ENCODE measurements at places on chromosomes 2 and 18. TPM values are rescaled to one million over a fixed set of nuclear protein-coding genes. Genes with fewer than 3 reads are reported as not detected.

- H3K4me3 ChIP-seq, result no peak overlapping the region
- peaks cover 12% of the 10 kb centered on the region for H3K4me1 ChIP-seq
- DNase-seq, result no peak
- H3K27me3 ChIP-seq, result no peaks in the 10 kb centered on the region
- no peak overlapping the region for H3K27ac ChIP-seq
These were observed 30.8 kb upstream of the LRRTM4 start for GRCh38 chr2:77552956-77553355.

GRCh38 chr2:106869512-106870275 is 16.3 kb downstream of the ST6GAL2 start:
- H3K4me3 ChIP-seq, result no peak overlapping the region
- H3K27ac ChIP-seq, result no peak overlapping the region
- no peaks in the 10 kb centered on the region for H3K27me3 ChIP-seq

DNA sequence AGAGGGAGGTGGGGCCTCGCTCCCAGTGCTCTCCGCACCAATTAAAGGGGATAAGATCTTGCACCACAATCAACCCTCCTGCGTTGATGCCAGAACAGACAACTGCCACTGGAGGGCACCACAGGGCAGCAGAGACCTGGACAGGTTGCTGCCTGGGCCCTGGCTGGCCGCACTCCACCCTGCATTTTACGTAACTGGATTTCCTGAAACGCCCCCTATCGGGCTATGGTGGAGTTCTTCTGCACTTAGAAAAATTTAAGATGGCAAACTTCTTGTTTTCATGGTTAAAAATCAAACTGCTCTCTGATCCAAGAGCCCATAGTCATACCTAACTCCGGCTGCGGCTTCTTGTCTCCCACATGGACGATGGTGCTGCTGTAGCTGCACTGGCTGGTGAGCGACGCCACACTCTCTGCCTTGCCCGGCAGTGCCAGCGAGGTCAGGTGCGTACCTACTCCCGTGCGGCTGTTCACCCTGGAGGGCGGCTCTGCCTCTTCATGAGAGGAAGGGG is 16.8 kb upstream of the HES6 start:
- H3K27ac ChIP-seq, result no peak overlapping the region
- peak; percentile 98 for DNase-seq
- no peaks in the 10 kb centered on the region for H3K27me3 ChIP-seq
- no peaks in the 10 kb centered on the region for H3K36me3 ChIP-seq
- H3K4me1 ChIP-seq, result no peaks in the 10 kb centered on the region

DNA sequence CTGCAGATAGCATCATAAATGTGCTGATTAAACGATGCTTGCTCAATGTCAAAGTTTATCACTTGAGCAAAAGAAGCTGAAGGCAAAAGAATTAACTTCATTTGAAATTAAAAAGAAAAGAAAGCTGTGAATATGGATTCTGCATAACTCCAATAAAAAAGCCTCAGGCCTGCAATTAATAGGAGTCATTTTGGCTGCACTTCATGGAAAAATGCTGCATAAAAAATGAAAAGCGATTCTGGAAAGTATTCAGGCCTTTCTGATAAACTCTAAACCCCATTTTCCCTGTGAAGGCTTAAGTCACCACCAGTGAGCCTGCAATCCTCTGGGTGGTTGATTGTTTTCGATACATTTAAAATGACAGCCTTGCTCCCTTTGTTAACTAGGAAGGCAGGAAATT is 1793.4 kb downstream of the SUCLG1 start:
- no peaks in the 10 kb centered on the region for H3K27me3 ChIP-seq
- DNase-seq, result no peak

GRCh38 chr2:31233231-31233630 is 721 bp upstream of the EHD3 start:
- no peaks in the 10 kb centered on the region for H3K36me3 ChIP-seq
- DNase-seq, result no peak
- peaks cover 10% of the 10 kb centered on the region for H3K27me3 ChIP-seq

DNA sequence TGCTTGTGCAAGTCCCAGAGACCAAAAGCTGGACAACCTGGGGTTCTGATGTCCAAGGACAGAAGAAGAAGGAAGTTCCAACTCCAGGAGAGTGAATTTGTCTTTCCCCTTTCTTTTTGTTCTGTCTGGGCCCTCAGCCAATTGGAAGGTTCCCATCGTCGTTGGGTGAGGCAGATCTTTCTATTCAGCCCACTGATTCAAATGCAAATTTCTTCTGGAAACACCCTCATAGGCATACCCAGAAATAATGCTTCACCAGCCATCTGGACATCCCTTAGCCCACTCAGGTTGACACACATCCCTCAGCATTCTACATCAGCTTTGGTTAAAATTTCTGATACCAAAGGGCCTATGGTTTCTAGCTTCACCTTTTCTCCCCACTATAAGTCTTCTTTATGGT is 156.5 kb downstream of the SP3 start:
- DNase-seq, result no peak
- no peaks in the 10 kb centered on the region for H3K27me3 ChIP-seq
- no peak overlapping the region for H3K27ac ChIP-seq
- no peaks in the 10 kb centered on the region for H3K4me1 ChIP-seq
- H3K36me3 ChIP-seq, result no peaks in the 10 kb centered on the region
- H3K4me3 ChIP-seq, result no peak overlapping the region

- H3K4me1 ChIP-seq, result no peaks in the 10 kb centered on the region
- no peaks in the 10 kb centered on the region for H3K27me3 ChIP-seq
These were observed 114.0 kb downstream of the ACAA2 start for GRCh38 chr18:49699303-49699702.

- no peaks in the 10 kb centered on the region for H3K4me1 ChIP-seq
- DNase-seq, result no peak
- no peaks in the 10 kb centered on the region for H3K27me3 ChIP-seq
These were observed 1539.5 kb upstream of the CELF4 start for GRCh38 chr18:39105104-39105503.

- no peaks in the 10 kb centered on the region for H3K27me3 ChIP-seq
- H3K27ac ChIP-seq, result no peak overlapping the region
- H3K4me3 ChIP-seq, result no peak overlapping the region
- no peaks in the 10 kb centered on the region for H3K36me3 ChIP-seq
- H3K4me1 ChIP-seq, result no peaks in the 10 kb centered on the region
These were observed 169.5 kb downstream of the MTCL1 start for GRCh38 chr18:8874872-8875271.

DNA sequence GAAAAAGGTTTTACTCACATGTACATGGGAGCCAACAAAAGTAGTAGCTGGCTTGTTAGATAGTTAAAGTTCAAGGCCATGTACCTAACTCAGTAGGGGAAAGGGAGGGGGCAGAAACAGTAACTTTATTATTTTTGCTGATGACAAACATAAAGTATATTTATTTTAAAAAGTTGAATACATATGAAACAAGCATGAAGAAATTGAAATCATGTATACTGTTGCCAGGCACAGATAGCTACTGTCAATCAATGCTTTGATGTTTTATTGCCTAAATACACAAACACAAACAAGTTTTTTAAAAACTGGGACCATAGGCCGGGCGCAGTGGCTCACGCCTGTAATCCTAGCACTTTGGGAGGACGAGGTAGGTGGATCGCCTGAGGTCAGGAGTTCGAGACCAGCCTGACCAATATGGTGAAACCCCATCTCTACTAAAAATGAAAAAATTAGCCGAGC is 7.6 kb upstream of the PSD4 start:
- H3K4me1 ChIP-seq, result peaks cover 4% of the 10 kb centered on the region
- no peak for DNase-seq
- no peaks in the 10 kb centered on the region for H3K27me3 ChIP-seq
- H3K36me3 ChIP-seq, result no peaks in the 10 kb centered on the region

- H3K27ac ChIP-seq, result no peak overlapping the region
- H3K4me3 ChIP-seq, result no peak overlapping the region
- H3K27me3 ChIP-seq, result no peaks in the 10 kb centered on the region
- H3K36me3 ChIP-seq, result no peaks in the 10 kb centered on the region
- no peaks in the 10 kb centered on the region for H3K4me1 ChIP-seq
These were observed 105.5 kb downstream of the TDRD15 start for GRCh38 chr2:21229302-21229701.

DNA sequence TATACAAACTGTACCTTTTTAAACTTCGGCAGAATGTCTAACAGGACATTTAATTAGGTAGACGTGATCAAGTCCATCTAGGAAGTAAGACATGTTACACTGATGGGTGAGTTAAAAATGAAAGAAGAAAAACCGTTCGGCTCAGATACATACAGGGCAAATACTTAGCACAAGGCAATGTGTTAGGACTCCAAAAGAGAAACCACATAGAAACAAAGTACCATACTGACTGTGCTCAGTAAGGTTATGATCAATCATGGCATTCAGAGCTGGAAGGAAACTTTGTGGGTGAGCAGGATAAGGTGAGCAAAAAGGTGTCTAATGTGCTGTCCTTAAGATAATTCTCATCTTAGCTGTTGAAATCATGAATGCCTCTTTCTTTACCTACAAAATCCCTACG is 211.9 kb downstream of the STK39 start:
- no peaks in the 10 kb centered on the region for H3K36me3 ChIP-seq
- no peaks in the 10 kb centered on the region for H3K4me1 ChIP-seq
- no peak overlapping the region for H3K27ac ChIP-seq
- no peak overlapping the region for H3K4me3 ChIP-seq

DNA sequence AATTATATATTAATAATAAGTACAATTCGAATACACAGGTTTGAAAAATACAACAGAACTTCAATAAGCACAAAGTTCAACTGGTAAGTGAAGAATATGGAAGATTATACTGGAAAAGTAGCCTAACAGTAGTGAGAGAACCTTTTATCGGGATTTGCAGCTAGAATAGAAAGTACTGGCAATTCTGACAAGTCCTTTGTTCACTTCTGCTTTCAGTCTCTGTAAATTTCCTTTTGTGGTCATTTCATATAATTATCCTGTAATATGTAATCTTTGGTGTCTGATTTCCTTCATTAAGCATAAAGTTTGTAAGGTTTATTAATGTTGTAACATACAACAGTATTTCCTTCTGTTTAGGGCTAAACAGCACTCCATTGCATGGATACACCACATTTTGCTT is 67.2 kb downstream of the CUL3 start:
- DNase-seq, result no peak
- no peaks in the 10 kb centered on the region for H3K36me3 ChIP-seq
- H3K27me3 ChIP-seq, result no peaks in the 10 kb centered on the region
- H3K27ac ChIP-seq, result no peak overlapping the region
- H3K4me1 ChIP-seq, result peaks cover 6% of the 10 kb centered on the region
- no peak overlapping the region for H3K4me3 ChIP-seq

GRCh38 chr18:72673242-72673641 is 129.1 kb upstream of the CBLN2 start:
- no peaks in the 10 kb centered on the region for H3K27me3 ChIP-seq
- H3K4me3 ChIP-seq, result no peak overlapping the region
- H3K27ac ChIP-seq, result no peak overlapping the region
- no peak for DNase-seq

- H3K4me1 ChIP-seq, result peaks cover 9% of the 10 kb centered on the region
- no peak for DNase-seq
- peak overlapping the region; percentile 72 for H3K27ac ChIP-seq
- H3K4me3 ChIP-seq, result no peak overlapping the region
These were observed 17.0 kb downstream of the HNRNPA3 start for GRCh38 chr2:177229442-177230242.

DNA sequence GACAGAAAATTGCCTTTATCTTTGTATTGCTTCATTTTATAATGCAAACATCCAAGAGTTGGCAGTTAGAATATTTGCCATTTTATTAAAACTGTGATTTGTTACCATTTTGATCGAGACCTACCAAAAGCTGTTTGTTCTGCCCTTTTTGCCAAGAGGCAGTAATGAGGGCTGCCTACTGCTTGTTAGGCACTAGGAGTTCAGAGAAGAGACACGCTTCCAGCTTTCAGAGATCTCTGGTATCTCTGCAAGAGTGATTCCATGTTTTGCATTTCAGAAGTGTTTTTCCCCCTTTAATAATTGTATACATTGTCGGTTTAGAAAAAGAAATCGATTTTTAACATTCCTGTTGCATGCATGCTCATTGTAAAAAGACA is 628 bp downstream of the MRPL30 start:
- H3K27ac ChIP-seq, result peak overlapping the region; percentile 78
- no peaks in the 10 kb centered on the region for H3K27me3 ChIP-seq
- H3K4me3 ChIP-seq, result peak overlapping the region; percentile 69
- H3K4me1 ChIP-seq, result peaks cover 6% of the 10 kb centered on the region

DNA sequence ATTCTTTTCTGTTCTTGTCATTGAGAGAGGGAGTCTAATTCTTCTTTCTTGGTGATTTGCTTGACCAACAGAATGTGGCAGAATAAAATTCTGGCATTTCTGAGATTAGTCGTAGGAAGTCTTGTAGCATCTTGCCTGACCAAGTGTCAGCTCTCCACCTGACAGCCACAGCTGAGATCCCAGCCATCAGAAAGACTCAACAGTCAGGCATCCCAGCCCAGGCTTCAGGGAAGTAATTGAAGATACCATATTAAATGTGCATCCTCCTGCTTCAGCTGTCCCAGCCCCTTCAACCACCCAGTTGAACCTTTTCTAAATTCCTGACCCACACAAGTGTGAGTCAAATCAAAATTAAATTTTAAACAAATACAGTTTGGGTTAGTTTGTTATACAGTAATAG is 208.3 kb downstream of the PIK3C3 start:
- H3K4me3 ChIP-seq, result no peak overlapping the region
- no peak overlapping the region for H3K27ac ChIP-seq
- H3K27me3 ChIP-seq, result no peaks in the 10 kb centered on the region
- DNase-seq, result no peak
- H3K36me3 ChIP-seq, result no peaks in the 10 kb centered on the region

GRCh38 chr2:213246497-213247281 is 37.6 kb upstream of the SPAG16 start:
- DNase-seq, result peak; percentile 74
- H3K4me1 ChIP-seq, result no peaks in the 10 kb centered on the region
- H3K27ac ChIP-seq, result no peak overlapping the region
- H3K36me3 ChIP-seq, result no peaks in the 10 kb centered on the region
- no peaks in the 10 kb centered on the region for H3K27me3 ChIP-seq

DNA sequence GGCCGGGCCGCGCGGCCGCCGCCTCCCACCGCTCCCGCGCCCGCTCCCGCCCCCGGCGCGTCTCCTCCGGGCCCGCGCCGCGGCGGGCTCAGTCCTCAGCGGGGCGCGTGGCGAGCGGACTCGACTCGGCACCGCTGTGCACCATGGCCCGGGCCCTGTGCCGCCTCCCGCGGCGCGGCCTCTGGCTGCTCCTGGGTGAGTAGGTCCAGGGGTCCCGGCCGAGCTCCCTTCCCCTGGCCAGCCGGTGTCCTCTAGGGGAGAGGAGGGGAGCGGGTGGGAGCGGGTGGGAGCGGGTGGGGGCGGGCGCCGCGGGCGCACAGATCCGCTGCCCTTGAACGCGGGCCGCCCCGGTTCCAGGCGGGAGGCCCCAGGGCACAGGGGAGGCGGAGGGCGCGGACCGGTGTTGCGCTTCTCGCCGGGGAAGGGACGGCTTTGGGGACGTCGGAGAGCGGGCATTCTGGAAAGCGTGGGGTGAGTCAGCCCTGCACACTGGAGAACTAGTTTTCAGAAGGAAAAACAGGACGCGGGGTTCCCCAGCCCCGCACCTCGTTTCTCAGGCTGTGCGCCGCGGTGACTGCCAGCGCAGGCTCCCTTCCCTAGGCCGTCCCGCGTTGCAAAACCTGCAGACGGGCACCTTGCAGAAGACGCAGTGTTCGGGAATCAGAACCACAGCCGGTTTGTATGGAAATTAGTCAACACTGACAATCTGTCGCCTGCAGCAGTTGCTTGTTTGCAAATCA is at the start of gene RAMP1:
TSS of gene RAMP1 (plus strand) at position 91 of the 740 bp plus-strand sequence. CDS start at position 144, 53 bp downstream.
- peaks cover 33% of the 10 kb centered on the region for H3K27me3 ChIP-seq
- no peak within 1 kb of the TSS for H3K27ac ChIP-seq
- 0 out of 2 replicates have a peak, but pooled peaks cover 4% of the 10 kb centered on the region for H3K4me1 ChIP-seq
- peak; percentile 60 for DNase-seq
- H3K4me3 ChIP-seq, result peak within 1 kb of the TSS; percentile 60
- no peaks in the 10 kb centered on the region for H3K36me3 ChIP-seq

Gene CCBE1
- 2.1 TPM for total RNA-seq

Gene SATB2
- total RNA-seq, result 5.7 TPM

Gene CRYGD
- 3.4 TPM for total RNA-seq

Gene SERPINB5
- not detected for total RNA-seq

Gene MAPK4
- 8.5 TPM for total RNA-seq

Gene KCNIP3
- total RNA-seq, result 2.6 TPM

Gene PGAP1
- 28.7 TPM for total RNA-seq

Gene KLHL41
- not detected for total RNA-seq

Gene BCL2
- 4.0 TPM for total RNA-seq

Gene TEX44
- total RNA-seq, result not detected

Gene UGT1A10
- total RNA-seq, result 0.23 TPM

All from GM23338 (cell line).